Esophagus muscularis mucosa (tissue), 4 donors: ENCODE measurements at places on chromosomes 6 and 20. TPM values are rescaled to one million over a fixed set of nuclear protein-coding genes. Genes with fewer than 3 reads are reported as not detected.
A peak's percentile ranks its signal among the peaks of the same experiment; 100 is the strongest.

VIP gene
- 17.0 TPM for total RNA-seq

GCM1 gene
- total RNA-seq, result not detected

LTB gene
- total RNA-seq, result not detected

RNF114 gene
- total RNA-seq, result 142 TPM

SLC22A2 gene
- not detected for total RNA-seq

DNA sequence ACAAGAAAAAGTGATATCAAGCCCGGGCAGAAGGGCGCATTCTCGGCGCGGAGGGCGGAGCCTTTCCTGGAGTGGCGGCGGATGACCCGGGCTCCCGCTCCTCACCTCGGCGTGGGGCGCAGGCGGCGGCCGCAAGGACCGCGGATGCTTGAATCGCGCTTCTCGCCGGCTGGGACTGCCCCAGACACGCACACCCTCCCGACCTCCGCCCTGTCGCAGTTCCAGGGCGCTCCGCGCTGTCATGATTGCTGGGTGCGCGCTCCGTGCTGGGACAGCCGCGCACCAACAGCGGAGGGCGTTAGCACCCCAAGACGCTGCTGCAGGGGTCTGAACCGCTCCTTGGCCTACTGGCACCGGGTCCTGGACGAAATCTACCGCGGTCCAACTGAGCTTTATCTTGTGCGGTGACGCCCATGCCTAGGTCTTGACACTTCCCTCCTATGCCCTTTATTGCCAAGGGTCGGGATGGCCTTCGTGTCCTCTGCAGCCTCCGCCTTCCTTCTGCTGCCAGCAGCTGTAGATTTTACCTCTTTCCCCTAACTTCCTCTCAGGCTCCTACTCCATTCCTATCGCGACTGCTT is 43.3 kb downstream of the IRAK1BP1 start:
- no peak for DNase-seq

DNA sequence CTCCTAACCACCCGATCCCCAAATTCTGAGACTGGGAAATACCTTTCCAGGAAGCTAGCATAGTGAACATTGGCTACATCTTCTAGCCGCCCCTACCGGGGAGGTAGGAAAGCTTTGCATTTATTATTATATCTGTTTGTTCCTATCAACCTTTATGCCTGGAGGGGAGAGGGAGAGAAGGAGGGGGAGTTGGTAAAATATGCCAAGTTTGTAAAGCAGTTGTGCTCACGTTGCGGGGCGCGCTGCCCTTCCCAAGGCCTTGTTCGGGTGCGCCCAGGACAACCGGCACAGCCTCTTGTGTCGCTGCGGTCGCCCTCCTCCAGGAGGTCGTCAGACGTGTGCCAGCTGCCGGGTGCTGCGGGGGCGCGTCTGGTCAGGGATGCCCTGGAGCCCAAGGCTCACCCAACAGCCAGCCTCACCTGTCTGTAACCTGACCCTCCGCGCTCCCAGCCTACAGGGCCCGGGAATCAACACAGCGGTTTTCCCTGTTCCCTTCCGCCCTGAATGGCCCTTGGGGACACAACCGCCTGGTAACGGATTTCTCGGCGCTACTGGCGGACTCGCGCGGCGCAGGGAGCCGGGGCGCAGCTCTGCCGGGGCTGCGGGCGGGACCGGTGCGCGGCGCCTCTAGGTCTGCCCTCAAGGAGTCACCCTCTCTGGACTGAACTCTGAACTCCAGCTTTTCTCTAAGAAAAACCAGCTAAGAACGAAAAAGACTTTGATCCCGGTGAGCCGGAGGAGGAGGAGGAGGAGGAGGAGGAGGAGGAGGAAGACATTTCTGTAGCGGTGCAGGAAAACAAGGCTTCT is 1.1 kb upstream of the OVOL2 start:
- DNase-seq, result no peak

GRCh38 chr20:41176711-41177552 is 39.6 kb downstream of the PLCG1 start:
- DNase-seq, result peak; percentile 91

DNA sequence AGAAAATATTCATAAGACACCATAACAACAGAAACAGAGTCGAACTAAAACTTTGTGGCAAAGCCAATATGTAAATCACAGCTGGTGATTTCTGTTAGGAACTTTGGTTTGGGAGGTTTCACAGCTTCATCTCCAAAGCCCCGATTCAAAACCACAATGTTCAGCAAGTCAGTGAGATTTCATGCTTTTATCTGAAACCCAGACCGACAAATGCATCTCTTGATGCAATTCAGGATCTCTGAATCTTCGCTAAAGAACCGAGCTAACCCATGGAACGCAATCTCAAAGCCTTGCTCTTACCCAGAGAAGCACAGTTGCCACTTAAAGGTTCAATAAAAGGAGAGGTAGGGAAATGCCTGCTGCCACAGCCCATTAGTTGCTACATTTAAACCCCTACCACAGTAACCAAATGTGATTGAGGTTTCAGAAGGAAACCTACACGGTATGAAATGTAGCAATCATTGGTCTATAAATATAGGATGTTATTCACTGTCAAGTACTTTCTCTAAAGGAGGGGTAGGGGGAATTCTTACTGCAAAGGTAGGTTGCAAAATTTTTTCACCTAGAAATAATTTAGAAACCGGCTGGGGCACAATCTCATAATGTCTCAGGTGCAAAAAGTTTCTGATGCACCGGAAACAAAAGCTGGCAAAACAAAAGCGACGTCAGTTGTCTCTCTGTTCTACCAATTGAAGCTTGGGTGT is 381.0 kb upstream of the ARID1B start:
- DNase-seq, result peak; percentile 62

GRCh38 chr20:24589815-24590177 is 120.4 kb downstream of the SYNDIG1 start:
- no peak for DNase-seq

GRCh38 chr6:113696960-113697359 is 160.2 kb upstream of the MARCKS start:
- peak; percentile 37 for DNase-seq

DNA sequence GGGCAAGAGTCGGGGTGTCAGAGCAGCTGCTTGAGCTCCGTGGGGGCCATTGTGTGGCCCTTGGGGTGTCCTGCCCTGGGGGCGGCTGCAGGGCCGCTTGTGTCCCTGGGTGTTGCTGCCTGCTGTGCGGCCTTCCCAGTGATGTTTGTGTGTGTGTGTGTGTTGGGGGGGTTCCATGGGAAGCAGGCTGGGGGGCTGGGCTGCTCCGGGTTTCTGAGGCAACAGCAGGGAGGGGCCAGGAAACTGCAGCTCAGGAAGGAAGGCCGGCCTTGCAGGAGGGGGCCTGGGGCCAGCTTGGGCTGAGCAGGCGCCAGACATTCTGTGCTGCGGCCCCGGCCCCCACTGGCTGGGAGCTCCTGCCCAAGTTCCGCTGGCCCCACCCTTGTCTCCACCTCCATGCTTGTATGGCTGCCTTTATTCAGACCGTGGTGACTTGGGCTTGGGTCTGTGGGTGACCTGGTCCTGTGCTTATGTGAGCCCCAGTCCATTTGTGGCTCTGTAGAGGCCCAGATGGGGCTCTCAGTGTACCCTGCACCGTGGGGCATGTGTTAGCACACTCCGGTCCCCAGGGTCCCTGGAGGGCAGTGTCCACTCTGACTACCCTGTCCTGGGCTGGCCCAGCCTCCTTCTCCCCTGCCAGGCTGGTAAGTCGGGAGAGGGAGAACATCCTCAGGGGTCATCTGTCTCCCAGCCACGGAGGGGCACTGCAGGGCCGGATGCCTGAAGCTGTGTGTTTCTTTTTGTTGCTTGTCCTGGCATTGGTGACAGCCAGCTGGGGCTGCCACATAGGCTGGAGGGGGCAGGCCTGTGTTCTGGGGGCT is 4.6 kb upstream of the SOX18 start:
- DNase-seq, result no peak

- DNase-seq, result no peak
Measured at GRCh38 chr6:36904851-36905393, 19.2 kb downstream of the C6orf89 start.

DNA sequence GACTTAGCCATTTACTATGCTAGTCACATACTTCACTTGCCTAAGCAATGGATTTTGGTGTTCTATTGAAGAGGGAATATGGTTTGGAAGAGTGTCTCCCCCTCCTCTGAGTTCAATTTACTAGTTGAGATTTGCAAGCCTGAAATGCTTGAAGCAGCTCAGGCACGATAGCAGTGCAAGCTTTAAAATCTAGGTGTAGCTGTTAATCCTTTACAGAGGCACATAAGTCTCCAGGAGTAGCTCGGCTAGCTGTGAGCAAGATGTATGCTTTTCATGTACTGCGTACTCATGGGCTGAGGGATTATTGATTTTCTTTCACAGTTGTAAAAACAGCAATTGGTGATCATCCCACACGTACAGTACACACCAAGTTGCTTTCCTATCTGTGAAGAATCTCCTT is 726 bp downstream of the FLRT3 start:
- no peak for DNase-seq

GRCh38 chr20:54291339-54292010 is 83.6 kb downstream of the PFDN4 start:
- DNase-seq, result no peak

DNA sequence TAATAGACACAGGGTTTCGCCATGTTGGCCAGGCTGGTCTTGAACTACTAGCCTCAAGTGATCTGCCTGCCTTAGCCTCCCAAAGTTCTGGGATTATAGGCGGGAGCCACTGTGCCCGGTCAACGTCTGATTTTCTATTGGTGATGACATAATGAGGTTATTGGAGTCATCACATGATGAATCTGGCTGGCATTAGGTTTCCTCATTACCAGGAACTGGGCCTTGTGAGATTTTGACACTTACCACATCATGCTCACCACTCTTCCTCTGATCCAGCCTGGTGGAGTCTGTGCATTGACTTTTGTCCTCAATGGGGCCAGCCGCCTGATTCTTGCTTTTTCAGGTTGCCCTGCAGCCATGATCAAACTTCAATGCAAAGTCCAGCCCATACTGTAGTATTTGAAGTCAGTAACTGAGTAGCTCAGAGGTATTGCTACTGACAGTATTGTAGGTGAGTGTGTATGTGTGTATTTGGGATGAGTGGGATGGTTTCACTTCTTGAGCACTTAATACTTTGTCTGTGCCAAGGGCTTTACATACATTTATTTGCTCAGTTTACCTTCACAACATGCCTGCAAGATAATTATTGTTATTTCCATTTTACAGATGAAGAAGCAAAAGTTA is 16.0 kb downstream of the ANKS1A start:
- no peak for DNase-seq

DNA sequence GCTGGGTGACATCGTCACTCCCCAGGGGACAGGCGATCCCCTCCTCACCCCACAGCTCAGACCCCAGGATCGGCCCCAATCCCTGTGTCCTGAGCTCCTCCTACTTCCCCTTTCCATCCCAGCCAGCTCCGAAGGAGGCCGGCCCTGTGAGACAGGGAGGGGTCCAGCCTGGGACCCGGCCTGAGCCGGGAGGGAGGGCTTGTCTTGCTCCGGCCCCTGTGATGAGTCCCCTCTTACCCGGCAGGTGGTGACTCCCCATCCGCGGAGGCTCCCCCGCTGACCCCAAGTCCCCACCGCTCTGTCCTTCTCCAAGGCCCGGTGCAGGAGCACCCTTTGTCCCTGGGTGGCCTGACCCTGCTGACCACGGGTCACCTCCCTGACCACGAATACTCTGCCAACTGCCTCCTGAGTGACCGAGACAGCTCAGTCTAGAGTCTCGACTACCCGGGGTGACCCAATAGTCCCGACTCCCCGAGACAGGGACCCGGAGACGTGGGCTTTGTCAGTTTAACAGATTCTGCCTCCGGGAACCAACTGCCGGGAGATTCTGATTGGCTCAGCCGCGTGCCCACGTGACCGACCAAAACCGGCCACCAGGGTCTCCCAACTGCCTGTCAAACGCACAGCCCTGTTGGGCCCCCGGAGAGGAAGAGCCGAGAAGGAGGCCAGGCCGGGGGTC is 187.4 kb upstream of the PROKR2 start:
- peak; percentile 93 for DNase-seq

DNA sequence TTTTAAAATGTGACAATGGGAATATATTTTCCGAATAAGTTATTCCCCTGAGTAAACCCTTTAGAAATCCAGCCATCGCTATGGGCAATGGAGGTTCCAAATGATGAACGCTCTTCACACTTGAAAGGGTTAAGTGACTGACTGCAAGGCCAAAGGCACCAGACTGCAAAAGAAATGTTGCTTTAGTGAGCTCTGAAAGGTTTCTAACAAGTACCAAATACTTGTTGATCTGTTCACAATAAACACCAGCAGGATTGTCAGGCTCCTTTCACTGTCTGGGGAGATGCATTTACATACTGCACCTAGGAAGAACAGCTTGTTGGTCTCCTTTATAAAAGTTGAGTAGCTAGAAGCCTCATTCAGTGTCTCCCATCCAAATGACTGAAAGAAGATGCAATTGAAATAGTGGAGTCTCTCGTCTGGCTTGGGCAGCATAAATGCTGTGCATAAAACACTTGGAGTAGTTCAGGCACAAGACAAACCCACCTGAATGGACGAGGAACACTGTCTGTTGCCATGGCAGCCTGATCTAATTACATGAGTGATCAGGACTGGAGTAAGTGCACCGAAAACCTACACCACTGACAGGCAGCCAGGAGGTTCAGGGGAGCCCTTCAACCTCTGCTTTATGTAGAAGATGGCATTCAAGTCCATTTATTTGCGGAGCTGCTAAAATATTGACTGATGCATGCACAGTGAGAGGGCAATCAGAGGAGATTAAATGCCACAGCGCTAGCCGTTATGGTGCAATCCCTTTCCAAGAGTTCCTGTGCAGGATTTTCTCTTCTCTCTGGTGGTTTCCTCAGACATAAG is 2.9 kb downstream of the ATXN1 start:
- no peak for DNase-seq

DNA sequence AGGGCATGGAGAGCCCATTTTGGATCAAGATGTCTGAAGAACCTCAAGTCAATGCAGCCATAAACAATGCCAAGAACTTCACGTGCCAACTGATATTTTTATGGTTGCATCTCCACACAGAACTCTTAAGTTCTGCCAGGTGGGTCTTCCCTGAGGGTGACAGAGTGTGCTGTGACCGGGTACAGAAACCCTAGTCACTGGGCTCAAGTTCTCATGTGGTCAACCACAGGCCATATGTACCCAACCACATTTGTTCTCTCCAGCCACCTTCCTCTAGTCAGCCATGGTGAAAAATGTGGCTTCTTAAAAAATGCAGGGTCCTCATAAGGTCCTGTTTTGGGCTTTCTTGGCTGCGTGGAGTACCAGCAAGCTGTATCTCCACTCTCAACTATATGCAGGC is 48.9 kb downstream of the CLIC5 start:
- DNase-seq, result no peak

- no peak for DNase-seq
Measured at GRCh38 chr6:101434601-101435000, 41.1 kb downstream of the GRIK2 start.

DNA sequence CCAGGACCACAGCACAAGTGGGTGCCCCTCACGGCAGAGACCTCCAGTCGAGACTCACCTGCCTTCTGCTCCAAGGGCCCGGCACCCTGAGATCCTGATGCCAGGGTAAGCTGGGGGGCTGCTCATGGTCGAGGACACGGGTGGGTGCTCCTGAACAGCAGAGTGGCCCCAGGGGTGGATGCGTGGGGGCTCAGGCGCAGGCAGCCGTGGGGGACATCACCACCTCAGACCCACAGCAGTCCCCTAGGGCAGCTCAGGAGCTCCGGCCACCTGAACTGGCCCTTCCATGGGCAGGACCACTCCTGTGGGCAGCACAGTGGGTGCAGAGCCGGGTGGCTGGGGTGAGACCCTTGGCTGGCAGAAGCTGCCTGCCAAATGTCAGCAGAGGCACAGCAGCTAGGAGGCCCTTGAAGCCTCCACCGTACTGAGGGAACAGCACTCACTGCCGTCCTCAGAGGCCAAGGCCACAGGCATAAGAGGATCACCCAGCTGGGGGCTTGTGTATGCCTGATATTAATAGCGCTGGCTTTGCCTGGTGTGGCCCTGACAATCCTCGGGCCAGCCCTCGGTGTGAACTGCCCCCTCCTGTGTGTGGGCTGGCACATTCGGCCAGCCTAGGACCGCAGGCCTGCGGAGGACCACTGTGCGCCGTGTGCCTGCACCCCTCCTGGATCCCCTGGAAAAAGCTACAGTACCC is 5.4 kb downstream of the UCKL1 start:
- DNase-seq, result no peak
